Liver (tissue), 10 donors: ENCODE measurements at places on chromosomes 1 and 21. TPM values are rescaled to one million over a fixed set of nuclear protein-coding genes. Genes with fewer than 3 reads are reported as not detected.
A peak's percentile ranks its signal among the peaks of the same experiment; 100 is the strongest.

The NCDN gene
- total RNA-seq, result 6.9 TPM

The FMO3 gene
- 276 TPM for total RNA-seq

The ZNF648 gene
- total RNA-seq, result 0.67 TPM

The KRTAP7-1 gene
- not detected for total RNA-seq

The KRTAP21-2 gene
- not detected for total RNA-seq

The AURKAIP1 gene
- total RNA-seq, result 38.4 TPM

The OR2M3 gene
- not detected for total RNA-seq

The SAMSN1 gene
- 9.0 TPM for total RNA-seq

The AMY2A gene
- total RNA-seq, result not detected

- H3K4me3 ChIP-seq, result no peak overlapping the region
- H3K27ac ChIP-seq, result no peak overlapping the region
- H3K27me3 ChIP-seq, result peaks cover 24% of the 10 kb centered on the region
- H3K4me1 ChIP-seq, result peaks cover 10% of the 10 kb centered on the region
Observed at GRCh38 chr1:190479516-190479915, 1.9 kb upstream of the BRINP3 start.

- DNase-seq, result no peak
- no peaks in the 10 kb centered on the region for H3K36me3 ChIP-seq
- no peak overlapping the region for H3K4me3 ChIP-seq
- H3K27ac ChIP-seq, result no peak overlapping the region
Observed at GRCh38 chr1:235018720-235019444, 109.8 kb downstream of the TOMM20 start.

DNA sequence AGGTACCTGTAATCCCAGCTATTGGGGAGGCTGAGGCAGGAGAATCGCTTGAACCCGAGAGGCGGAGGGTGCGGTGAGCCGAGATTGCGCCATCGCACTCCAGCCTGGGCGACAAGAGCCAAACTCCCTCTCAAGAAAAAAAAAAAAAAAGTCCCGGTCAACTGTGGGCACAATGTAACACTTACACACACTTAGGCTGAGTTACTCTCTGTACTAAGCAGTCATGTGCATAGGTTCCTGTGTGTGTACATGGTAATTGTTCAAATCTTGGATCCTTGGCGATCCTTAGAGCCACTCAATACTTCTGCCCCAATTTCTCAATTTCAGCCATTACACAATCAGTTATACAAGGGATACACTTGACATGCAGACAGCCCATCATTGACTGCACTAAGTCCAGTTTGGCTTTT is 11.6 kb downstream of the SDCCAG8 start:
- H3K4me1 ChIP-seq, result no peaks in the 10 kb centered on the region
- no peak overlapping the region for H3K4me3 ChIP-seq
- no peaks in the 10 kb centered on the region for H3K36me3 ChIP-seq
- H3K27me3 ChIP-seq, result no peaks in the 10 kb centered on the region

DNA sequence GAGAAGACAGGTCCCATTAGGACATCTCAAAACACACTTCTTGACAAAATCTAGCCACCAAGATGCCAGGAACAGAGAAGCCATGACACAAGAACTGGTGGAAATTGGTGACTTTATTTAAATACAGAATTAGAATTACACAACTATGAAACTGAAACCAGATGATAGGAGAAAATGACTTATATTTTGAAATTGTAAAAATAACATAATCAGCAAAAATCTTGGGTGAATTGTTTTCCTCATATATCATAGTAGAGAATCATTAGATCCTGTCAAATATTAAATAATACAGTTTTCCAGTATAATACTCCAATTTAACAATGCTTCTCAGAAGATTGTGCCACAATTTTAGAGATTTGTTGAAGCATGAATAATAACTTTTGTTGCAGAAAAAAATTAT is 81.5 kb upstream of the MROH9 start:
- H3K4me3 ChIP-seq, result no peak overlapping the region
- H3K4me1 ChIP-seq, result no peaks in the 10 kb centered on the region
- no peaks in the 10 kb centered on the region for H3K36me3 ChIP-seq
- no peaks in the 10 kb centered on the region for H3K27me3 ChIP-seq
- no peak overlapping the region for H3K27ac ChIP-seq

DNA sequence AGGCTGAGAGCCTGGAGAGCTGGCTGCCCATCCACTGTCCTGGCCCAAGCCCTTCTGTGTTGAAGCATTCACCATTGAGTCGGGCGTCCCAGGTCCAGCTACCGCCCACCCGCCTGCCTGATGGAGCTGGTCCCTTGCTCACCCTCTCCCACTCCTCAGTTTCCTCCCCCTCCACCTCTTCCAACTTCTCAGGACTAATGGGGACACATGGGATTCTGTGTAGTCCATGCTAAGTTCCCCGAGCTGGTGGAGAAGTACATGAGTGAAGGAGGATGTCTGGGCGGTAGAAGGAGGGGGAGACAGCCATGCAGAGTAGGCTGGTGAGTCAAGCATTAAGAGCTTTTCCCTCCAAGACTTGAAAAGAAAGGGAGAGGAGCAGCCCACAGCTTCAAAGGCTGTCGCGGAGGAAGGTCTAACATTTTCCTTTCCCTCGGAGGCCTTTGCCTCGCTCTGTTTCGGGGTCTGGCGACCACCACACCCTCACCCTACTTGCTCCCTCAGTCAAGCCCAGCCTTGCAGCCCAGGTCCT is 561 bp downstream of the SLC26A9 start:
- DNase-seq, result no peak
- no peak overlapping the region for H3K4me3 ChIP-seq
- no peaks in the 10 kb centered on the region for H3K27me3 ChIP-seq
- H3K27ac ChIP-seq, result no peak overlapping the region

- H3K27ac ChIP-seq, result no peak overlapping the region
- peaks cover 17% of the 10 kb centered on the region for H3K4me1 ChIP-seq
- no peak overlapping the region for H3K4me3 ChIP-seq
- no peak for DNase-seq
- no peaks in the 10 kb centered on the region for H3K36me3 ChIP-seq
Observed at GRCh38 chr21:42676808-42677207, 23.4 kb downstream of the PDE9A start.

GRCh38 chr1:215932558-215932957 is 365.5 kb downstream of the KCTD3 start:
- no peaks in the 10 kb centered on the region for H3K36me3 ChIP-seq
- no peaks in the 10 kb centered on the region for H3K27me3 ChIP-seq
- no peaks in the 10 kb centered on the region for H3K4me1 ChIP-seq

- no peak overlapping the region for H3K27ac ChIP-seq
- H3K4me1 ChIP-seq, result peaks cover 4% of the 10 kb centered on the region
- no peak overlapping the region for H3K4me3 ChIP-seq
- no peak for DNase-seq
- no peaks in the 10 kb centered on the region for H3K36me3 ChIP-seq
Observed at GRCh38 chr1:86500714-86501113, 32.0 kb downstream of the CLCA1 start.

- H3K36me3 ChIP-seq, result no peaks in the 10 kb centered on the region
- H3K27ac ChIP-seq, result no peak overlapping the region
- DNase-seq, result no peak
- H3K4me1 ChIP-seq, result no peaks in the 10 kb centered on the region
- no peak overlapping the region for H3K4me3 ChIP-seq
- H3K27me3 ChIP-seq, result no peaks in the 10 kb centered on the region
Observed at GRCh38 chr1:175287377-175287776, 94.8 kb upstream of the KIAA0040 start.

GRCh38 chr1:181559142-181559541 is 75.8 kb downstream of the CACNA1E start:
- no peaks in the 10 kb centered on the region for H3K36me3 ChIP-seq
- no peak overlapping the region for H3K27ac ChIP-seq
- no peak overlapping the region for H3K4me3 ChIP-seq
- H3K4me1 ChIP-seq, result no peaks in the 10 kb centered on the region
- no peaks in the 10 kb centered on the region for H3K27me3 ChIP-seq
- no peak for DNase-seq

- no peaks in the 10 kb centered on the region for H3K4me1 ChIP-seq
- no peak for DNase-seq
- no peak overlapping the region for H3K4me3 ChIP-seq
- H3K36me3 ChIP-seq, result no peaks in the 10 kb centered on the region
- no peak overlapping the region for H3K27ac ChIP-seq
- no peaks in the 10 kb centered on the region for H3K27me3 ChIP-seq
Observed at GRCh38 chr1:87024936-87025540, 110.6 kb downstream of the HS2ST1 start.

GRCh38 chr1:47694011-47694890 is 256.4 kb downstream of the FOXD2 start:
- no peak overlapping the region for H3K27ac ChIP-seq
- DNase-seq, result peak; percentile 39
- no peak overlapping the region for H3K4me3 ChIP-seq
- peaks cover 5% of the 10 kb centered on the region for H3K4me1 ChIP-seq
- H3K36me3 ChIP-seq, result no peaks in the 10 kb centered on the region
- no peaks in the 10 kb centered on the region for H3K27me3 ChIP-seq

GRCh38 chr1:145846201-145846612 is 777 bp downstream of the NUDT17 start:
- H3K36me3 ChIP-seq, result peaks cover 39% of the 10 kb centered on the region
- H3K4me1 ChIP-seq, result peaks cover 5% of the 10 kb centered on the region
- peak overlapping the region; percentile 63 for H3K4me3 ChIP-seq
- DNase-seq, result no peak

DNA sequence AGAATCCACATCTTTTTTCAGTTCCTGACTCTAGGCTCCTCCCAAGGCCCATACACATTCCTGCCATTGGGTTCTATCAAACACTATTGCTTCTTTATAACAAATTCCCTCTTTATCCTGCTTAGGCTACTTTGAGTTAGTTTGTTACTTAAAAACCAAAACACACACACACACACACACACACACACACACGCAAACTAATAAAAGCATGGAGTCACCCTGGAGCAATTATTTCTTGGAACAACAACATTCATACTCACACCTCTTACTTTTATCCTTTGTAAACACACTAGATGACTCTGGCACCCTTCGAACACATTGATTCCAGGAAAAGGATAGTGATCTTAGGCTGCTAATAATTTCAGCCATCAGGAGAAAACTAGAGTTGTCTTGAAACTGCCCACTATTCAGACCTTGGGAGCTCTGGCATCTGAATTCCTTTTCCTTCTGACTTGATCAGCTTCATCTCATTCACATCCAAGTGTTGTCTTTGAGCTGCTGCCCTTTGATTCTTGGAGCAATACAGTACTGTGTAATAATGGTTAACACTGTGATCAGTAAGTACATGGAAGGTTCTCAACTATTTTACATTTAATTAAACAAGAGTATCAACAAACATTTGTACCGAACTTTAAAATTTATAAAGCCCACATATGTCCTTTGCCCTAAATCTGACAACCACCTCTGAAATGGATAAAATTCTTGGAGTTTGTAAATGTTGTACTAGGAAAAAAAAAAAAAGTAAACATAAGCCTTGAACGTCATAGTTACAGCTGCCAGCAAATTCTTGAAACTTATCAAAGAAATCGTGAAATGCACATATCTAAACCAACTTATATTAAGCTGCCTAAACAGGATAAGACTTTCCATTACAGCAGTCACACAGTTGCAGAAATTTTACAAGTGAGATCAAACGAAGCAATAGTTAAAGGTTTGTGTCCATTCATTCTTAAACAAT is 2.8 kb upstream of the SEC22B start:
- no peaks in the 10 kb centered on the region for H3K27me3 ChIP-seq
- peak overlapping the region; percentile 66 for H3K27ac ChIP-seq
- no peaks in the 10 kb centered on the region for H3K36me3 ChIP-seq
- no peak for DNase-seq

GRCh38 chr21:33112151-33112550 is 42.2 kb downstream of the OLIG1 start:
- peaks cover 11% of the 10 kb centered on the region for H3K27me3 ChIP-seq
- H3K4me3 ChIP-seq, result no peak overlapping the region
- no peaks in the 10 kb centered on the region for H3K36me3 ChIP-seq
- no peaks in the 10 kb centered on the region for H3K4me1 ChIP-seq
- H3K27ac ChIP-seq, result no peak overlapping the region
- no peak for DNase-seq

GRCh38 chr1:6040861-6041415 is 4.8 kb upstream of the KCNAB2 start:
- no peaks in the 10 kb centered on the region for H3K36me3 ChIP-seq
- no peak for DNase-seq
- H3K4me1 ChIP-seq, result no peaks in the 10 kb centered on the region

GRCh38 chr1:25737130-25737529 is 62.9 kb upstream of the SELENON start:
- H3K36me3 ChIP-seq, result no peaks in the 10 kb centered on the region
- H3K4me3 ChIP-seq, result no peak overlapping the region

GRCh38 chr1:42145764-42146625 is 7.2 kb upstream of the GUCA2B start:
- peak; percentile 28 for DNase-seq
- no peak overlapping the region for H3K27ac ChIP-seq
- H3K4me3 ChIP-seq, result no peak overlapping the region
- H3K36me3 ChIP-seq, result no peaks in the 10 kb centered on the region
- H3K4me1 ChIP-seq, result no peaks in the 10 kb centered on the region

DNA sequence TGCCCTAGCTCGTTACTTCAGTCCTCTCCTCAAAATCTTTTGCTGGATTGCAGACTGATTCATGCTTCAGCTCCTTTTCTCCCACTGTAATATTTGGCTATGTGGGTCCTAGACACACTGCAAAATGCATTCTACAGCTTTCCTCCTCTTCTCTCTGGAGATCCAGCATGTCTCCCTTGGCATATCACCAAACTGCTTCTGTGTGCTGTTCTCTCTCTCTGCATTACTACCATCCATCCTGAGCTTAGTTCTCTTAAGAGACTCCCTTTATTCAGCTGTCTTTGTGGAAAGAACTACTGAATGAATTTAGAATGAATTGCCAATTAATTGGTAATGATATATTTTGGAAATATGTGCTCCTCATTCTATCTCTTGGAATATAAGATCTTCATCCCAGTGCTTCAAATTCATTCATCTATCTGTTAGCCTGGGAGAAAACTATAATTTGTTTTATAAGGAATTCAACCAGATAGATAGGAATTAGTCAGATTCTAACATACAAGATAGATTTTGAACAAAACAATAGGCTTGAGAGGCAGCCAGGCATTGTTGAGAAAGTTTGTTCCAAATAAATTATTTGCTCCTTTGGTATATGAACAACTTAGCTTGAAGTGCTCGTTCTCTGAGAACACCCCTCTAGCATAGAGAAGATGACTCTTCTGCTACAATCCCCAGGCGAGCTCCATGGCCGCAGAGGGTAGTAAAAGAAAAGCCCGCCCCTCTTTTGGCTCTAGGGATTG is 71.9 kb downstream of the NTMT2 start:
- H3K27me3 ChIP-seq, result no peaks in the 10 kb centered on the region
- no peak for DNase-seq
- no peak overlapping the region for H3K4me3 ChIP-seq

GRCh38 chr1:212315907-212316306 is 30.7 kb downstream of the PPP2R5A start:
- H3K4me1 ChIP-seq, result no peaks in the 10 kb centered on the region
- H3K4me3 ChIP-seq, result no peak overlapping the region
- DNase-seq, result no peak
- no peaks in the 10 kb centered on the region for H3K27me3 ChIP-seq

DNA sequence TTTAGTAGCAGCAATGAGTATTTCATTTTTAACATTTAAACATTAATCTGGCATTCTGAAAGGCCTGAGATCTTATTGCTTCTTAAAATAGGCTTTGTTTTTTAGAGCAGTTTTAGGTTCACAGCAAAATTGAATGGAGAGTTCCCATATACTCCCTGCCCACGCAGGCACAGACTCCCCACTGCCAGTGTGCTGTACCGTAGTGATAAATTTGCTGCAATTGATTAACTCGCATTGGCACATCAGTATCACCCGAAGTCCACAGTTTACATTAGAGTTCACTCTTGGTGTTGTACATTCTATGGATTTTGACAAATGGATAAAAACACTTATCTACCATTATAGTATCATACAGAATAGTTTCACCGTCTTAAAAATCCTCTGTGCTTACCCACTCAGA is 71.8 kb upstream of the ERRFI1 start:
- DNase-seq, result no peak
- H3K4me3 ChIP-seq, result no peak overlapping the region
- no peaks in the 10 kb centered on the region for H3K36me3 ChIP-seq
